ENCODE measurements at places on chromosomes 16 and 17.

GRCh38 chr16:56372013-56372634 is 53.2 kb downstream of the AMFR start:
- no peak for DNase-seq

DNA sequence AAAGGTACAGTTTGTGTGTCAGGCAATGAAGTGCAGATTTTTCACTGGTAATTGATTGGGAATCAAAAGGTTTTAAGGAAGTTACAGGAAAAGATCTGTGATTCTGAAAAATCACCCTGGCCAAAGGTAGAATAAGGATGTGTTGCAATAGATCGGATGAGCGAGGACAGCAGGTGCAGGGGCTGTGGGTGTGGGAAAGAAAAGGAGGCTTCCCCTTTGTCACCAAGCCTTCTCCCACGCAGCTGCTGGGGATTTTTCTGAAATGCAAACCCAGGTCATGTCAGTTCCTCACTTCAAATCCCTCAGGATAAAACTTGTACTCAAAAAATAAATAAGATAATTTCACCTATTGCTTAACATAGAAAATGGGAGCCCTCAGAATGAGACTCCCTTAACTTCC is 47.9 kb upstream of the ARHGAP17 start:
- no peak for DNase-seq

DNA sequence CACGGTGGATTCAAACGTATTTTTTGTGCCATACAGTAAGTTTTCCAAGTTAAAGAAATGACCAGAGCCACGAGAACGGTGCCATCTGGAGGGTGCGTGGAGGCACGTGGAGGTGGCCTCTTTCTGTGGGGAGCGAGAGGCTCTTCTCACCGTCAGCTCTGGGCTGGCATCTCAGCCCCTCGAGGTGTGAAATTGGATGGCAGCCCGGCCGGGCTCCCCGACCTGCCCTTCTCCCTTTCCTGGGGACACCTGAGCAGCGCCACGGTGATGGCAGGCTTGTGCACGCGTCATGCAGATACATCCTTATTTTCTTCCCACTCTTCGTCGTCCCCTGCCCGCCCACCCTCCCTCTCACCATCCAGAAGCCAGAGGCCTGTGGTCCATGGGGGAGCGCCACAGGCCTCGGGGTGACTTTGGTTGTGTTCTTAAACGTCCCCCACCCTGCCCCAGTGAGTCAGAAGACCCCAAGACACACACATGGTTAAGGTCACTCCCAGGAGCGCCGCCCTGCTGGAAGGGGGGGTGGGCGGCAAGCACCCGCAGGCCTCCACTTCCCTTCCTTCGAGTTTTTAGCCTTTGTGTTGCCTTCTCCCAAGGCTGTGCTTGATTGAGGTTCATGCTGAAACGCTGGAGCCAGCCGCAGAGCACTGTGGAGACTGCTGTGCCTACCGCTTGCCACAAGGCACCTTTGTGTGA is 109.4 kb downstream of the BANP start:
- no peak for DNase-seq

DNA sequence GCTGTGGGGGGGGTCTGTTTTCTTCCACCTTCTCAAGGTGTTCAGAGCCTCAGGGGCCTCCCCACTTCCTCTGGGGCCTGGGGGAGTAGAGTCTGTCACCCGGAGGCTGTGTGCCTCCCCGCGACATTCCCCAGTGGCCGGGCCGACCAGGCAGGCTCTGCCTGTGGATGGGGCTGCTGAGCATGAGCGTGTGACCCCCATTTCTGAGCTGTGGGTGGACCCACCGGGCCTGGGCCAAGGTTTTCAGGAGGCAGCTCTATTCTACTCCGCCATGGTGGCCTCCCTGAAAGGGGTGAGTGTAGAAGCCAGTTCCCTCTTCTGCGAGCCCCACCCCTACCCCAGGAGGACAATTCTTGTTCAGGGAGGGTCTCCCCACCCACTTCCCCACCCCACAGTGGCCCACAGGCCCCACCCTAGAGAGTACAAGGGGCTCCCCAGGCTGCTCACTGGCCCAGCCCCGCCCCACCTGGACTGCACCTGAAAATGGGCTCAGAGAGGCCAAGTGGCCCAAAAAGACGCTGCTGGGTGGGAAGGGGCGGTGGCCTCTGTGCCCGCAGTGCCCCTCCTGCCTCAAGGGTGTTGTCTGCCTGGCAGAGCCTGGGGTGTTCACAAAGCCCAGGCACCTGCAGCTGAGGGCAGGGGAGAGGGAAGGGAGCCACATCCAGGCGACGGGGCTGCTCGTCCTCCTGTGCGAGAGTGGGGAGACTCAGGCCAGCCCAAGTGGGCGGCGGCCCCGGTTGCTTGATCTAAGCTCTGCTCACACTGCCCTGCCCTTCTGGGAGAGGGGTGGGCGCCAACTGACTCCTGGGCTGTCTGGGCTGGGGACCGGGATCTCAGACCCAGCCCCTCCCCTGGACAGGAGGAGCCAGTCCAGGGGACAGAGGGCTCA is 1.3 kb downstream of the MSLN start:
- no peak for DNase-seq

GRCh38 chr17:63442549-63443035 is 3.5 kb downstream of the CYB561 start:
- DNase-seq: no peak

- no peak for DNase-seq
These were observed 5.7 kb downstream of the SULT1A1 start for GRCh38 chr16:28604186-28604565.

DNA sequence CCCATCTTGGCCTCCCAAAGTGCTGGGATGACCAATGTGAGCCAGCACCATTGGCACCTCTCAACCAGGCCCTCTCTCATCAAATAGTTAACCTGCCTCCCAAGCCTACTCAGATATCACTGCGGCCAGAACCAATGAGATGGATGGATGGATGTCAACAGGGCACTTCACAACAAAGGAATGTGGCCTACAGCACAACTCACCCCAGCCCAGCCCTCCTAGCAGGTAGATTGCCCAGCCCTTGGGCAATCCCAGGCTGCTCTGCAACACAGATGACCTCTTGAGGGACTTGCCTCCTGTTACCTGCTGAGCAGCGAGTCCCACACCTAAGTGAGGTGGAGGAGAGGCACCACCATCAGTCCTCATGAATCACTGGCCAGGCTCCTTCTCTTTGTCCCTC is 22.6 kb upstream of the KIFC3 start:
- no peak for DNase-seq
